GDM1 (cell line): ENCODE measurements at places on chromosomes 16 and 17.

- DNase-seq = no peak
These were observed 26.1 kb downstream of the UBE2O start for GRCh38 chr17:76426853-76427252.

- DNase-seq = no peak
These were observed 217.0 kb downstream of the FTO start for GRCh38 chr16:53920988-53921387.

- no peak for DNase-seq
These were observed 3.5 kb downstream of the MEFV start for GRCh38 chr16:3252967-3253366.

DNA sequence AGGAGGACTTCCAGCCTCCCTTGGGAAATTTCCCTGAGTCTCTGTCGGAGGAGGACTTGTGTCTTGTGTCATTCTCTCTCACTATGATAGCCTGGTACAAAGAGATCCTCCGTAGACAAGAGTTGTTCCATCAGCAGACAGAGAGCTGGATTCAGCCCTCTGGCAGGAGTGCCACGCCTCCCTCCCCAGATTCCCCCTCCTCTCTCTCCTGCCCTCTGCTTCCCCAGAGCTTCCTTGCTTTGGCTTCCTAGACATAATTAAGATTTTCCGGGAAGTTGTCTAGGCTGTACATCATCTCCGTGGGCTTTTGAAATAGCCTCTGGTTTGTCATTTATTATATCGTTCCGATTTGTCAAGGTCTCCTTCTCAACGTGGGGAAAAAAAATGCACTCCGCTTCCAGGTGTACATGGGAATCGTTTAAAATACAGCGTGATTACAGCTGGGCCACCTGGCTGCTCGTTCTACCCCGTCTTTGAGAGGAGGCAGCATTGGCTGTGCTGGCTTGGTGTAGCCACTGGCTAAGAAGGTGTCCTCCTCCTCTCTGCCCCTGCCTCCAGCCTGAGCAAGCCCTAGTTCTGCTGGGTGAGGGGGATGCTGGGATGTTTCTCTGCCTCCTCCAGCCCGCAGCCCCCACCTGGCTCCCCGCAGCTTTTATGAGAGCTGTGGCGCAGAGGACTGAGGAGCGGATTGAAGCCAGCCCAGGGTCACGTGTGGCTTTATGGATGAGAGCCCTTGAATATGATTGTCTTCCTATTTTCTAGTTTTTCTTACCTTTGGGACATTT lies 282.5 kb downstream of the SNX29 start:
- DNase-seq = no peak

DNA sequence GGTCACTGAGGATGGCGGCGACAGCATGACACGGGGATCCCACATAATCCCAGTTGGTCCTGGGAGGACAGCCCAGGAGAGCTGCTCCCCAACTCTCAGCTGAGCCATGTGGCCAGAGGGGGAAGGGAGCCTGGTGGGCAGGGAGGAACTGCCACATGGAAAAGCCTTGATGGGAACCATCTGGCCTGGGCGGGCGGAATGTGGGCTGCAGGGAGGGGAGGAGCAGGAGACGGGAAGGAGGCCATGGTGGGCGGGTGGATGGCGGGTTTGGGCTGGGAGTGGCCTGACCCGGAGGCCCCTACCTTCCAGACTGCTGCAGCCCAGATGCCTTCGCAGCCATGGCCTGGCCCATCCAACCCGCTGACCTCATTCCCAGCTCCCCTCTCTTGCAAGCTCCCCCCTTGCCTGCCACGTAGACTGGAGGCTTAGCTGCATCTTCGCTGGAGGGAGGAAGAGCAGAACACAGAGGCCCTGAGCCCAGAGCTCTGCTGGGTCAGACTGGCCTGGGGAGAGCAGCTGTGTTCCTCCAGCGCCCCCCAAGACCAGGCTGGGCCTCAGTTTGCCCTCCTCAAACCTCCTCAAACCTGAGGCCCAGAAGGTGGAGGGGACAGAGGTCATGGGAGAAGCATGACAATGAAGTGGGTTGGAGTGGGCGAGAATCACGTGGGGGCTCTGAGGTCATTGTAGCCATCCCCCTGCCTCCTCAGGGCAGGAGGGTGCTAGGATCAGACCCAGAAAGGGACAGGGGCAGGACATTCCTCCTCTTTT lies 8.2 kb upstream of the COL1A1 start:
- DNase-seq = no peak

GRCh38 chr17:68706356-68706920 lies 105.3 kb upstream of the FAM20A start:
- no peak for DNase-seq

- DNase-seq = no peak
These were observed 37.4 kb downstream of the CDR2 start for GRCh38 chr16:22337045-22337444.

DNA sequence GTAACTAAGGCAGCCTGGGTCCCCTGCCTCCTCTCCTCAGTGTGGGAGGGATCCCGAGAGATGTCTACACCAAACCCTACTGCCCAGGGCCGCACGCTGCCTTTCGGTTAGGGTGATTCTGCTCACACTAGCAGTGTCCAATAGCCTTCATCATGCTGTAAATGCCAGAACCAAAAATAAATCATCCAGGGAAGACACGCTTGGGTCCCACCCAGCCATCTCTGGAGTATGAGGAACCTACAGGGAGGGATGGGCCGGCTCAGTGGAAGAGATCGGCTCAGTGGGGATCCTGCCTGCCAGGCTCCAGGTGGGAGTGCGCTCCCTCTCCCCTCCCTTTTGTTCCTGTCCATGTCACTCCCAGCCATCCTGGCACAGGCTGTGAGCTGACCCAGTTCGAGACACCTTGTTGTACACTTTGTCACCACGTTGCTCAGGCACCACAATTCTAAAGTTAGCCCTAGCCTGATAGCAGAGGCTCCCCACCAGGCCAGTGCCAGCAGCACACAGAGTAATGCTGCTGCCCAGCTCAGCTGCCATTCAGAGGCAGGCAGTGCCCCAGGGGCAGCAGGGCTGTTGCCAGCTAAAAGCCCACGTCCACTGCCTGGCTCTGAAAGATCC lies 24.5 kb downstream of the PEMT start:
- DNase-seq = no peak

DNA sequence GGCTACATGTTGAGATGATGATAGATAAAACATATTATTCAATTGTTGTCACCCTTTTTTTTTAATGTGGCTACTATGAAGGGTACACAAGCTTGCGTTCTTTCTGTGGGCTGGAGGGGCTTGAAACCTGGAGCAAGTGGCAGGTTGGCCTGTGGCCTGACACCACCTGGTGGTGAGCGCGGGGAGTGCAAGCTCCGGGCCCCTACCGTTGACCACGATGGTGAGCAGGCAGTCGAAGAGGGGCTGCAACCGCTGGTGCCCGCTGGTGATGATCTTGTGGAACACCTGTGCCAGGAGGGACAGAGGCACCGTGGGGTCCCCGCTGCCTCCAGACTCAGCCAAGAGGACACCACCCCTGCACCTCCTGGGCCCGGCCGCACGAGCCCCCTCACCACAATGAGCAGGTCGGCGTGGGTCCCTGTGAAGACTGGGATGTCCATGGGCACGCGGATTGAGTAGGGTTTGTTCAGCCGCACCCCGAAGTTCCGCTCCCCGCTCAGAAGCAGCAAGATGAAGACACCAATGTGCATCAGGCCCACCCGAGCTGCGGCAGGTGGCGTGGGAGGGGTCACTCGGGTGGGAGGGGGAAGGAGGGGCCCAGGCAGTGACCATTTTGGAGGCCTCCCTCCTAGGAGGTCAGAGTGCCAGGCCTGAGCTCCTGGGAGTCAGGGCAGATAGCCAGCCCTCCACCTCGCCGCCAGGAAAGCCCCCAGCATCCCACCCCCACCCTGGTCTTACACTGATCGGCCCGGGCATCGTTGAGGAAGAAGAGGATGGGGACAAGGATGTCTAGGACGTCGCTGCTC lies 14.4 kb downstream of the HID1 start:
- DNase-seq = peak; percentile 57

DNA sequence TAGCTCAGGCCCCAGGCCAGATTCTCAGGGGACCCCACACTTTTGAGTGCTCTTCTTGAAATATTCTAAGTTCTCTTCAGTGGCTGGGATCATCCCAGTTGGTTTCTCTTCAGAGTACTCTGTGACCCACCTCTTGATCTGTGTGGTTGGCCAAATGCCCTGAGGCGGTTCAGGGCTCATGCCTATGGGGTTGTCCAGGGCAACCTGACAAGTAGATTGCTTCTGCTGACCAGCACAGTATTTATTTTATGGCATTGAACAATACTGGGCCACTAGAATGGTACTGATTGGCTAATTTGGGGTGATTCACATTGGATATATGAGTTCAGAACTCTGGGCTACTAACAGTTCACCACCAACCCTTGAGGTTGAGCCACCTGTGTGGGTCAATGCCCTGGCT lies 7.4 kb upstream of the GOSR2 start:
- DNase-seq = no peak

DNA sequence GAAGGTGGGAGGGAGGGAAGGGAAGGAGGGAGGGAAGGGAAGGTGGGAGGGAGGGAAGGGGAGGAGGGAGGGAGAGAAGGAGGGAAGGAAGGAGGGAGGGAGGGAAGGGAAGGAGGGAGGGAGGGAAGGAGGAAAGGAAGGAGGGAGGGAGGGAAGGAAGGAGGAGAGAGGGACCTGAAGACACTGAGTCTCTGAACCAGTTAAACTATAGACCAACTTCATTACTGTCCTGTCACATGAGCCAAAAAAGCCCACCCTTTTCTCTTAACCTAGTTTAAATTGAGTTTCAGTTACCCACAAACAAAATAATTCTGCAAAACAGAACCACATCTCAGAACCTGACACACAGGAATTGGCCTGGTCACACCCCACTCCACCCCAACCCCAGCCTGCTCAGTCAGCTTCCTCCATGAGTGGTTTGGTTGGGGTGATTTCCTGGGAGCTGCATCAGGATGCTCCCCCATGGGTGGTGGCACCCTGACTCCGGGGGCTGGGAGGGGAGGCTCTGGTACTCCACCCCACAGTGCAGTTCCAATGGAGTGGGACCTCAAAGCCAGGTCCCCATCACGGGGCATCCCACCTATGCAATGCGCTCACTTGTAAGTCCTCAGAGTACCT lies 4.7 kb upstream of the PRR29 start:
- DNase-seq = no peak

DNA sequence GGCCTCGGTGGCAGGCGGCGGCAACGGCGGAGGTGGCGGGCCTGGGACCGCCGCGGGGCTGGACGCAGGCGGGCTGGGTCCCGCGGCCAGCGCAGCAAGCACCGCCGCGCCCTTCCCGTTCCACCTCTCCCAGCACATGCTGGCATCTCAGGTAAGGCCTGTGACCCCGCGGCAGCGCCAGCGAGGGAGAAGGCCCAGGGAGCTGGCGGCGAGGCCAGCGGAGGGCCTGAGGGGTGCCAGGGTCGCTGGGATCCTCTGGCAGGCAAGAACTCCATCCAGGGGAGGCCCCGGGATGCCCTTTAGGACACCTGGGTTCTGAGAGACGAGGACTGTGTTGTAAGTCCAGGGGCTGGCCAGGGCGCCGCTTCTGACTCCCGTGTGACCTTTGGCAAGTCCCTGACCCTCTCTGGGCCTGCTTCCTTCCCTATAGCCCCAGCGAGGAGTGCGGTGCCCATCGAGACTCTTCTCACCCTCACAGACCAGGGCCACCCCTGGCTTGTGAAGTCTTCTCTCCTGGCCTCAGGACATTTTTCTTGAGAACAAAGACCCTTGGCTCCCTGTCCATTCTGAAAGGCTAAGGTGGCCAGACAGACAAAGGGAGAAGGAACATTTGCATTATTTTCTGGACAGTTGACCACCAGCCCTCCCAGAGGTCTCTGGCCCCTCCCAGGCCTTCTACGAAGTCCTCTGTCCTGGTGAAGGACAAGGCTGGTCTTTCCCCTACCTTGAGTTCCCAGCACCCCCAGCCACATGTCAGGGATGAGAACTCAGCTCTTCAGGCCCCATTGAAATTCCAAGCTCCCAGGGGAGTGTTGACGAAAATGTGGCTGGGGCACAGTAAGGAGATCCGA lies 6.3 kb downstream of the TBX2 start:
- no peak for DNase-seq

GRCh38 chr17:79659376-79659775 lies 48.5 kb upstream of the RBFOX3 start:
- DNase-seq = no peak

DNA sequence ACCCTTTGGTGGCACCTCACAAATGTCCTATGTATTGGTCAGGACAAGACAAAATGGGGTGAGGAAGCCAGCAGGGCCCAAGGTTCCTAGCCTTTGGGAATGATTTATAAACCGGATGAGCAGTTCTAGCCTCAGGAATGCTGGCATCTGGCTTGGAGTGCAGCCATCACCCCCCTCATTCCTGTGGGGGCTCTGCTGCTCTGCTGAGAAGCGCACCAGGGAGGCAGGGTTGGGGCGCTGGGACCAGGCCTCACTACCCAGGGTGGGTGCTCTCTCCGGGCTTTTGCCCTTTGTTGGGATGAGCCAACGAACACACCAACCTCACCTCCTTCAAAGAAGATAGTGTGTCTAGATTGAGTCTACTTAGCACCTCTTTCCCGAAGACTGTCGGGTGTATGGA lies 39.2 kb downstream of the TMEM11 start:
- DNase-seq = no peak

GRCh38 chr16:68377667-68378393 lies 67.0 kb downstream of the PRMT7 start:
- DNase-seq = no peak

DNA sequence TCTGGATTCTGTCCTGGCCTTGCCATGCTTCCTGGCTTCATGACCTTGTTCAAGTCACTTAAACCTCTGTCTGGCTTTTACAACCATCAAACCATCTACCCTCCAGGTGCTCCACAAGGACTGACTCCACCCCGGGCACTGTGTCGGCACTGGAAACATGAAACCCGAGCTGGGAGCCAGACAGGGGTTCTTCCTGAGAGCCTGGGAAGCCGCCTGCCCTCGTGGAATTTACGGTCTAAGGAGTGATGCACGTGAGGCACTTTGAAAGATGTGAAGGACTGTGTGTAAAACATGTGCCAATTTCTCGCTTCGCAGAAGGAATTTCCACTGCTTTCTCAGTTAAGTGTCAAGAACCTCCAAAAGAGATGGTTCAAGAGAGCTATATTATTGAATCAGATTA lies 11.6 kb downstream of the CDK5R1 start:
- no peak for DNase-seq

- no peak for DNase-seq
These were observed 669.4 kb downstream of the CDH11 start for GRCh38 chr16:64452446-64452845.

- no peak for DNase-seq
These were observed 199.4 kb upstream of the CACNG5 start for GRCh38 chr17:66635386-66636045.

DNA sequence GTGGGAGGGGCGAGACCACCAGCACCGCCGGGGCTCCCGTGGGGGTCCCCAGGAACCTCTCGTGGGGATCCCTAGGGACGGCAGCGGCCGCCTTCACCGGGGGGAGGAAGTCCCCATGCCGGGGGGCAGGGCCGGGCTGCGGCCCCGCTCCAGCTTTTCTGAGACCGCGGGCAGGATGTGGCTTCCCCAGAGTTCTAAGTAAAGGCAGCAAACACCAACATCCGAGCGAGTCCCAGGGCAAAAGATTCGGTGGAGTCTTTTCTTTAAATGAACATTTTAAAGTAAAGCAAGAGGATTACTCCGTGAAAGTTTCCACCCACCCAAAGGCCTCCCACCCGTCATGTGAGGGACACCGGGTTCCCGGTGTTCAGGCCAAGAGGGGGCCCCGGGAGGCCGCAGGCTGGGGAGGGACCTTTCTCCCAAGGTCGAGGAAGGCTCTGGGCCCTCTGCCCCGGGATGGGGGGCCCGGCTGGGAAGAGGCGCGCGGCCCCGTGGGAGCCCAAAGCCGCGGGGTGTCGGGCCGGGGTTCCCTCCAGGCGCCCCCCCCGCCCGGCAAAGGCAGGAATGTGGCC lies 137.2 kb upstream of the RPH3AL start:
- DNase-seq = no peak
